ENCODE measurements at places on chromosomes 3 and 15. TPM values are rescaled to one million over a fixed set of nuclear protein-coding genes. Genes with fewer than 3 reads are reported as not detected.

- no peaks in the 10 kb centered on the region for H3K27me3 ChIP-seq
- H3K27ac ChIP-seq = no peak overlapping the region
- H3K4me1 ChIP-seq = no peaks in the 10 kb centered on the region
- H3K4me3 ChIP-seq = no peak overlapping the region
- DNase-seq = no peak
Measured at GRCh38 chr3:46372492-46373359, 2.0 kb downstream of the CCR5 start.

GRCh38 chr3:144032531-144033239, 61.1 kb downstream of the DIPK2A start:
- H3K36me3 ChIP-seq = no peaks in the 10 kb centered on the region
- H3K4me3 ChIP-seq = no peak overlapping the region
- no peak overlapping the region for H3K27ac ChIP-seq

TRIM42 gene
- total RNA-seq = not detected

ANKRD63 gene
- total RNA-seq = 0.72 TPM

CCR3 gene
- total RNA-seq = not detected

KLHL6 gene
- 0.03 TPM for total RNA-seq

Data from Panc1 (cell line).